ENCODE measurements at places on chromosomes 11 and 22.

- no peak for DNase-seq
Observed at GRCh38 chr11:19811380-19811779, 98.7 kb downstream of the NAV2 start.

DNA sequence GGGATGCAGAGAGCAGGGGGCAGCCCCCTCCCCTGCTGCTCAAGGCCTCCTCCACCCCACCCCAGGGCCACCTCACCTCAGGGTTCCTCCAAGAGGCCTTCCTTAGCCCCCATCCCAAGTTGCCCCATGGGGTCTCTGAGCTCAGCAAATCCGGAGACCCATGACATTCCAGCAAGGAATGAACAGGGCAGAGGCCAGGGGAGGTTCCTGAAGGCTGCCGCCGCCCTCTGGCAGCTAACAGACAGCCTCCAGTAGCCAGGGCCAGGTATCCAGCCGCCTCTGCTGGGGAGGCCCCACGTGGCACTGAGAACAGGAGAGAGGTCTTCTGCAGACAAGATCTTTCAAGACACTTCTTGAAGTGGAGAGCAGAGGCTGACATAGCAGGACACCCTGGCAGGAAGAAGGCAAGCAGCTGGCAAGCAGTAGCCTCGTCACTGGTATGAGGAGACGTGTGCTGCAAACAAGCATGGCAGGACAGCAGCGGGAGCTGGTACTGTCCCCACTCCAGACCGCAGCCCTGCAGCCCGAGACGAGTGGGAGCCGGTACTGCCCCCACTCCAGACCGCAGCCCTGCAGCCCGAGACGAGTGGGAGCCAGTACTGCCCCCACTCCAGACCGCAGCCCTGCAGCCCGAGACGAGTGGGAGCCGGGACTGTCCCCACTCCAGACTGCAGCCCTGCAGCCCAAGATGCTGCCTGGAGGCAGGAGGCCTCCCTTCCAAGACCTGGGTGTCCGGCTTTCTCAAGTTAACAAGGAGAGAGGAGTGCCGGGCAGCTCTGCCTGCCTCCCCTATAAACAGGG, 190.6 kb downstream of the IGLL1 start:
- DNase-seq: no peak

GRCh38 chr11:69563306-69563705, 77.7 kb upstream of the CCND1 start:
- no peak for DNase-seq

DNA sequence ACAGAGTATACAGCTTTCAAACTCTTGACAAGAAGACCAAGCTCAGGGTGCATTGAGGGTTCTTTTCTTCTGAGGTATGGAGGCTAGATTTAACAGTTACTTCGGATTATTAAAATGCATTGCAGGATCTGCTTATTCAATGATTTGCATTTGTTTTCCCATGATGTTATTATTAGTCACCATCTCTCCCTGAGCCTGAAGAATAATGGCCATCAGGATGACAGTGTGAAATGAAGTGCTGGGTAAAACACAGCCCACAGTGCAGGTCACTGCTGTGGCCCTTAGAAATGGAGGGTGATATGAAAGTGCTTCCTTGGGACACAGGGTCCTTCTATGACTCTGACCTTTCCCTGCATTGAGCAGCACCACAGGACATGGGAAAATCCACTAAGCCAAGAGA, 40.0 kb downstream of the TECTA start:
- DNase-seq: no peak

- DNase-seq: no peak
Observed at GRCh38 chr11:8091721-8092120, 10.7 kb downstream of the TUB start.

GRCh38 chr11:104967534-104968354, 630 bp downstream of the CASP4 start:
- DNase-seq: no peak

DNA sequence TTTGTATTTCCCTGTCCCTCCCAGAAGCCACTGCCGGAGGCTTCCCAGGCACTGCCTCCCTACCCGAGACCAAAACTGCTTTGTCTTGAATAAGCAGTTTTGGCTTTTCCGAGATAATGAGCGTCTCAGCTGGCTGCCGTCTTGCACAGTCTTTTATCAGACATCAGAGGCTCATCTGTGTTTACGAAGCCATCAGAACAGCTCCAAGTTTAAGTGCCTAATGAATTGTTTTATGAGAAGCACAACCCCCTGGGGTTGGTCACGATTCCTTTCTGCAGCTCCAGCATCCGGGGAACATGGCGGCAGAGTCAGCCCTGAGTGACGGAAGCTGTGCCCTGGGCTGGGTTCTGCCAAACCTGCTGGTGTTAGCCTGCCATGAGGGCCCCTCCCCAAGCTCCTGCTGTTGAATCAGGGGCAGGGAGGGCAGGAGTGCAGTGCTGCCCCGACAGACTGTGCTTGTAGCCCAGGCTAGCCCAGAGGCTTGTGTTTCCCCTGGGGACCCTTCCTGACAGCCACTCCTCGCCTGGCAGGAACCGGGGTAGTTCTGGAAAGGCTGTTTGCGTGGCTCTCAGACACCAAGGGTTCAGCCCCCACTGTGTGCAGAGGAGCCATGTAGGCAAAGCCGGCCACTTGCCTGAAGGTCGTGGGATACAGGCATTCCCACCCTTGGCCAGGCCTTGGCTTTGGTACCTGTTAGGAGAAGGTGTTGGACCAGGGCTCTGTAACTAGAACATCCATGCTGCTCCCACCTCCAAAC, 96.1 kb downstream of the MORC2 start:
- DNase-seq: no peak

- DNase-seq: no peak
Observed at GRCh38 chr22:48277868-48278581, 1515.6 kb downstream of the TBC1D22A start.

DNA sequence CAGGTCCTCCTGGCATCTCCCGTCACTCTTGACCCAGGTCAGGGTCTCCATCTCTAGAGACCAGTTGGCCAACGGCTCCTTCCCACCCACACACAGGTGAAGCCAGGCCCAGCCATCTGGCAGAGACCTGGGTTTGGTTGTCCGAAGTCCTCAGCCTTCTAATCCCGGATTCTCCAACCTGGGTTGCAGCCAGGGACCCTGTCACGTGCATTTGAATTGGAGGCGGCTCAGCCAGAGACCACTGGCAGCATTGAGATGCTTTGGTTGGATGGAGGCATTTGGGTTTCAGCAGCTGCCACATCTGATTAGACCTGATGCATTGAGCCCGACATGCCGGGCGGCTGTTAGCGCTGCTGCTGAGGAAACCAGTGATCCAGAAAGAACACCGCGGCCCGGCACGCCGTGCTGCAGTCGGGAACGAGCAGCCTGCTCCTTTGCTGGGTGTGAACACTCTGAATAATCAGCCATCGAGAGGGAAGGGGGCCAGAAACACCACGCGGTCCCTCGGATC, 163.2 kb downstream of the BRD1 start:
- DNase-seq: no peak

DNA sequence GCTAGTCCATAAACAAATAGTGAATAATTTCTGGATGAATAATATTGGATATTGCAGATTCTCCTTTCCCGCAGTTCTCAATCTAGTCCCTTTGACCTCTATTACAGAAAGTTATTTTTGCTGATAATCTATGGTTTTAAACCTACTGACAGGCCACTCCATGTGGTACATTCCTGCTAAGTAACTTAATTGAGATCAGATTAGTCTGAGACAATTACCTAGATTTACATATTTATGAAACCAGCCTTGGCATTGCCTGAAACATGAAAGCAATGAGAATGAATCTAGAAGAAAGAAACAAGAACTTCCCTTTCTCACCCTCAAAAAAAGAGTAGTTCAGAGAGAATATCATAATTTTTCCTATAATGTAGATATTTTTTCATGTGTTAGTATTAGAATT, 964.2 kb downstream of the JRKL start:
- no peak for DNase-seq

- DNase-seq: no peak
Observed at GRCh38 chr22:49957826-49958365, 2.7 kb upstream of the PIM3 start.

- DNase-seq: no peak
Observed at GRCh38 chr11:1743585-1744136, 6.7 kb downstream of the IFITM10 start.

- peak; percentile 0 for DNase-seq
Observed at GRCh38 chr11:2802389-2803185, 83.0 kb downstream of the CDKN1C start.

DNA sequence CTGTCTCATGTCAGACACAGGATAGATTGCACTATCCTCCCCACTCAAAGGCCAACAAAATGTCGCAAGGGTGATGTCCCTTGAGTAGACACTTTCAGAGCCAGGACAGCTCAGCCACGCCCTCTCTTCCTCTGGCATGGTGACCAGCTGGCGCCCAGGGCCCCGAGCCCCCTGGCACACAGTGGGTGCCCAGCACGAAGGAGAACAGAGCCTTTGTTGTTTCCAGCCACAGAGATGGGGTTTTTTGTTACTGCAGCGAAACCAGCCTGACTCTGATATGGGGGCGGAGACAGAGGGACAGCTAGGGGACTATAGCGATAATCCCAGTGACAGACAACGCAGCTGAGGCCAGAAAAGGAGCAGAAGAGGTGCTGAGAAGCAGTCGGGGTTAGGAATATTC, 23.3 kb upstream of the CCND1 start:
- DNase-seq: no peak

GRCh38 chr22:38220163-38220562, 18.4 kb downstream of the MAFF start:
- no peak for DNase-seq

DNA sequence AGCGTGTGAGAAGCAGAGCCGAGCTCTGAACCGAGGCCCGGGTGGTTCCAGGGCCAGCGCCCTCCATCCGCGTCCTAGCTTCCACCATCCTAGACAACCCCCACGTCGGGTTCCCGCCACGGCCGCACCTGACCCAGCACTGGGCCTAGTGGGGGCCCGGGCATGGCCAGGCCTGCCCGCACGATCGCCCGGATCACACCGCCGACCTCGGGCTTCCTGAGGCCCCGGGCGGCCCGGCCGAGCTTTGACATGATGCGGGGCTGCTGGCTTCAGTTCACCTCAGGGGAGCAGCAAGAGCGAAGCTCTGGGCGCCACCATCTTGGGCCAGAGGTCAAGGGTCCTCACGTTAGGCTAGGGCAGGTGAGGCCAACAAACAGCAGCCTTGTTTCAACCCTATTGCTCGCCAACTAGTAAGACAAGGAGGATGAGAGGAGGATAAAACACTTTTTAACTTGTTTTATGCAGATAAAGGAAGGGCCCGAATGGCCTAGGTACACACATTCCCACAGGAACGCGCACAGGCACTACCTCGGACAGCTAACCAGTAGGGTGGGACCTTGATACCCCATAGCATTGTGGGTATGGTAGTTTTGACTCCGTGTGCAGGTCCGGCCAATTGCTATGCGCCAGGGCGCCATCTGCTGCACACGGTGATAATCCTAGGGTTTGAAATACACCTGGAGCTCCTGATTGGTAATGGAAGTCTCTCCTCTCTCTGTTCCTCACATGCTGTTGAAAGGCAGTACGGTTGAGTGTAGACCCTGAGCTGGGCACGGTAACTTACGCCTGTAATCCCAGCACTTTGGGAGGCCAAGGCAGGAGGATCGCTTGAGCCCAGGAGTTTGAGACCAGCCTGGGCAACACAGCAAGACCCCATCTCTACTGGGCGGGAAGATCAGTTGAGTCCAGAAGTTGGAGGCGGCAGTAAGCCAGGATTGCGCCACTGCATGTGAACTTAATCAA, at the start of gene MRPL11:
MRPL11 (minus strand) TSS at position 345 of the 963 bp plus-strand sequence; CDS start at position 251, 94 bp downstream.
- peak; percentile 86 for DNase-seq

GRCh38 chr22:37549704-37550059, 10.6 kb upstream of the CDC42EP1 start:
- no peak for DNase-seq

DNA sequence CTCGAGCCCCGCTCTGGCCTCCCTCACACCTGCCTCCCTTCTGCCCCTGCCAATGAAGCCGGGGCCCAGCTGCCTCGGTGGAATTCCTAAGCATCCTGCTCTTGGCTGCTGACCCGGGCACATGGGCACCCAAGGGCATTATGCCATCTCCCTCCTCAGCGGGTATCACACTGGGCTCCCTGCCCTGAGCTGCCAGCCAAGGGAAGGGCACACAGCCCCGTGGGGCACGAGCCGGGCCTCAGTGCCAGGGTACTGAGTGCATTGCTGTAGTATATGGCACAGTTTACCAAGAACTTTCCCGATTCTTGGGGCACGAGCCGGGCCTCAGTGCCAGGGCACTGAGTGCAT, 43.8 kb upstream of the JAM3 start:
- no peak for DNase-seq

GRCh38 chr11:95149651-95150364, 60.2 kb downstream of the ENDOD1 start:
- DNase-seq: no peak

DNA sequence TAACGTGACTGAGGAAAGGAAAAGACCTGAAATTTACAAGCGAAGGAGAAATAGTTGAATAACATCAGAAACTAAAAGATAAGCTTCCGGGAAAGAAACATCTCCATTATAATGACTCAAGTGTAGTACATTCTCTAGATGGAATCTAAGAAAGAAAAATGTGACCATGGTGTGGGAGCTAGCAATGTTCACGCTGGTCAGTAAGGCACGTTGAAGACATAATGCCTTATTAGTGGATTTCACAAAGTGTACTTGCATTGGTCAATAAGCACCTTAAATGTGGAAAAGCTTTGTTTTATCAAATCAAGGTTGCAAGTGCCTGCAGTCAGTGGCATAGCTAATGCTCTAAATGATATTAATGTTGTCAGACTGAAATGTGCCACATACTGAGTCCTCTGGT, 2.8 kb upstream of the LARGE1 start:
- no peak for DNase-seq

- DNase-seq: no peak
Observed at GRCh38 chr22:24686280-24686679, 83.3 kb downstream of the GGT1 start.

Data from effector CD4-positive, alpha-beta T cell (primary cell).